H7 (cell line): ENCODE measurements at places on chromosomes 2 and 18. TPM values are rescaled to one million over a fixed set of nuclear protein-coding genes. Genes with fewer than 3 reads are reported as not detected.

CD226 gene
- total RNA-seq: not detected in 2 replicates

HK2 gene
- total RNA-seq: 10.7 and 16.2 TPM in 2 replicates

GCG gene
- not detected in 2 replicates for total RNA-seq

C2orf81 gene
- total RNA-seq: 0.83 and 1.6 TPM in 2 replicates

CD207 gene
- total RNA-seq: not detected in 2 replicates

MFF gene
- total RNA-seq: 90.7 and 104 TPM in 2 replicates

PDCD1 gene
- total RNA-seq: 1.0 and 2.8 TPM in 2 replicates

KCNIP3 gene
- total RNA-seq: 0.48 and 3.2 TPM in 2 replicates

SDC1 gene
- 27.2 and 38.5 TPM in 2 replicates for total RNA-seq

TUBB8B gene
- 0.11 and 0.17 TPM in 2 replicates for total RNA-seq

PKDCC gene
- total RNA-seq: 90.2 and 176 TPM in 2 replicates

ZNF142 gene
- total RNA-seq: 14.6 and 14.8 TPM in 2 replicates

SOCS6 gene
- total RNA-seq: 19.3 and 22.1 TPM in 2 replicates

NAT8 gene
- not detected in 2 replicates for total RNA-seq

KCNF1 gene
- 3.0 and 5.4 TPM in 2 replicates for total RNA-seq
